Left lung (tissue), 14 donors: ENCODE measurements at places on chromosomes 2 and 18. TPM values are rescaled to one million over a fixed set of nuclear protein-coding genes. Genes with fewer than 3 reads are reported as not detected.

GRCh38 chr2:216679658-216680024, 15.7 kb downstream of the IGFBP5 start:
- no peak for DNase-seq

DNA sequence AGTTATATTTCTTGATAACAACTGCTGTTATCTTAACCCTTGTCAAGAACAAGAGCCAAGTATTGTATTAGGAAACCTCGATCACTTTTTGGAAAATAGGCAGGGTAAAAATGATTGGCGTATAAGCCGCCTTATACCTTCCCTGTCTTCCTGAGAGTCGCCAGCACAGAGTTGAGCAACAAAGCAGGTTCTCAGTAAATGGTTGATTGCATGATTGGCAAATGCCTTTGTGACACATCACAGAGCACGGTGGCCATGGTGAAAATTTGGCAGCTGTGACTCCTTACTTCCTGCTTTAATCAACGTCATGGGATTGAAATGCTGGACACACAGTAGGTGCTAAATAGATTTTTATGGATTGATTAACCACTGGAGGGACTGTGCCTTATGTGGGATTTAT, 3.9 kb upstream of the KLHL29 start:
- DNase-seq: peak; percentile 72

DNA sequence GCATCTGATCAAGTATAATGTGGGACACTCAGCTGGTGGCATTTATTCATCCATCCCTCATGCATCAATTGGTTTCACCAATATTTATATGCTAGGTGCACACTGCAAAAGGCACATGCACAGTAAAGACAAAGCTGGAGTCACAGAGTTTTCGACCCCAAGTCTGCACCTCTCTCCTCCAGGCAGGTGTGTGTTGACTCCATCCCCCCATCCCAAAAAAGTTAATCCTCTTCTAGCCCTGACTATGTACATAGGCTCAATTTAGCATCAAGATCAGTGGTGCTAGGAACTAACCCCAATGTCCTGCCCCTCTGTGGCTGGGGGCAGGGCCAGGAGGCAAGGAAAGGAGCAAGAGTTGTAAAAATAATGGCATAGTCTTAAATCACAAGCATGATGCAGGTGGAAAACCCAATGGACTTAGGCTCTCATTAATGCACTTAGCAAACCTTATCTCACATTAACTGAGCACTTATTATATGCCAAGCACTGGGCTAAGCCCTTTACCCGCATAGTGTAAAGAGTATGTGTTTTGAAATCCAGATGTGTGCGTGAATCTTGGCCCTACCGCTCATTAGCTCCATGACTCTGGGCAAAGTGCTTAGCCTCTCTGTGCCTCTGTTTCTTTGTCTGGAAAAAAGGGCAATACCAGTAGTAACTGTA, 3.1 kb downstream of the EVA1A start:
- DNase-seq: no peak

GRCh38 chr2:28380219-28380618, 12.4 kb upstream of the FOSL2 start:
- no peak for DNase-seq

DNA sequence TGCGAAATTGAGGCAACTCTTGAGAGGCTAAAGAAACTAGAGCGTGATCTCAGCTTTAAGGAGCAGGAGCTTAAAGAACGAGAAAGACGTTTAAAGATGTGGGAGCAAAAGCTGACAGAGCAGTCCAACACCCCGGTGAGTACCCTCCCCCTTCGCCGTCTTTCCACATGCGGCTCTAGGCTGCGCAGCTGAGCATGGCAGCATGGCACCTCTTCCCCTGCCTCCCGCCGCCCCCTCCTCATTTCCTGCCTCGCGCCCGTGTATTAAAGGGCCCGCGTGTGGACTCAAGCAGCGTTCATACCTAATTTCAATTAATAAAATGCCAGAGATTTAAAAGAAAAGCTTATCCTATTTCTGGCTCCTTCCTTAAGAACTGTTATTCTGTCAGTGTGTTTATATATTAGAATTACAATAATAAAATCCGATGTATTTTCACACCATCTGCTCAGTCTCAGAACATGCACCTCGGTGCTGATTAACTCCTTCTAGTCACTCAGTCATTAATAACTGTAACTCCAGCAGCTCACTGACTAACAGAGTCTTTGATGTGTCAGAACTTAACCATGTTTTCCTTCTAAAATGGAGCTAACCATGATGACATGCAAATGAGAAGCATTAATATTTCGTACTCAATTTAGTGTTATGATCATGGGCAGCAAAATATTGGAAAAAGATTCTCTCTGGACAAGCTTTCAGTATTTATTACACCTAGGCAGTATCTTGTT, 137.4 kb upstream of the CDCA7 start:
- peak; percentile 65 for DNase-seq

GRCh38 chr18:14927701-14928100, 179.7 kb downstream of the ANKRD30B start:
- no peak for DNase-seq

DNA sequence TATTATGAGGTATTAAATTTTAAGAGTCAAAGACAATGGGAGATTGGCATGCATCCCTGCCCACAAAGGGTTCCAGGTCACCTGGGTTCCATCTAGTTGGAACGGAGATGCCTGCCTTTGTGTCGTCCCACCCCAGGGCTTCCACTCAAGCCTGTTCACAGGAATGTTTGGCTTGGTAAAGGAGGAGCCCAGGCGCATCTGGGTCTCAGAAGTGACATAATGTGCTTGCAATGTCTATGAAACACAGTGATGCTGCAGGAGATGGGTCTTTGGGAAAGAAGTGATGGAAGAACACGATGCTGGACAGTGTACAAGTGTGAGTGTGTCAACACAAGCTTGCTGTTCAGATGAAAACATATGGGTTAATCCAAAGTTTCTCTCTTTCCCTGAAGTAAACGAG, 49.6 kb upstream of the ZNF396 start:
- DNase-seq: no peak

DNA sequence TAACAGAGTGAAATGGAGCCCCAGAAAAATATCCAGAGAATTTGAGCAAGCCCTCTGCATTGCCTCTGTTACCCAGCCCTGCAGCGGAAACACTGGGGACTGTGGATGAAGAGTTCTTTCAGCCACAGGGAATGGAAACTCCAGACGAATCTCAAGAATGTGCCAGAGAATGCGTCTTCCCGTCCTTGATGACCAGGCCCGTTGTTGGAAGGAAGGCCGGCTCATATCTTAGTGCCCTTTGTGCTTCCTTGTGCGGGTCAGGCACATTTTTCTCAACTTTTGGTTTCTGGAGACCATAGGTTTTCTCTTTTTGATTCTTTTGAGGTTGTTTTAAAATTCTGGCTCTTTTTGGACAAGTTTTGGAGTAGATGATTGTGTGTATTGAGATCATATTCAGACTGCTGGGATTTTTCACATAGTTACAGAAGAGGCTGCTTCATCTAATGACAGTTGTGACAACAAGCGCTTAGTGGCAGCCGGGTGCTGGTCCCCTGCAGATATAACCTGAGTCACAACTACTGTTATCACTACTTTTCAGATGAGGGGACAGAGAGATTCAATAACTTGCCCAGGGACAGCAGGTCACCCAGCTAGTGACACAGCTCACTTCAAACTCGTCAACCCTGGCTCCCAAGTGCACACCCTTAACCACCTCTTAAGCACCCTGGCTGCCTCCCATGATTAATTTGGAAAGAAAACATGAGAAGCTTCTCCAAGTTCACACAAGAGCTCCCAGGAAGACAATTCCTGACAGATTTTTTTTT, 15.7 kb downstream of the MAL start:
- no peak for DNase-seq

DNA sequence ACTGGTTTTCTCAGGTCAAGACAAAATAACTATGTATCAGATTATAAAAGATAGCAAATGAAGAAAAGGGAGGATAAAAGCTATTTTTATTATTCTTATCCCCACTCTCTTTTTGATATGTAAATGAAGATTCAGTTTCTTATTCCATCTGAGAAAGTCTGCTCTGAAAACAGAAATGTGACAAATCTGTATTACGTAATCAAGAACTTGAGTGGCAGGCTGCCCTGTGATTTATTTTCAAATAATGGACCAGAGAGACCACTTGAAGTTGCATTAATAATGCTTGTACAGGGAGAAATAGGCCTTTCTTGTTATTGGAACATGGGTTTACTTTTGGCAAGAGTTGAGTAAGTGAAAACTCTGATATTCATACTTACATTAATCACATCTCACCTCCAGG, 727.4 kb downstream of the DPP10 start:
- no peak for DNase-seq

DNA sequence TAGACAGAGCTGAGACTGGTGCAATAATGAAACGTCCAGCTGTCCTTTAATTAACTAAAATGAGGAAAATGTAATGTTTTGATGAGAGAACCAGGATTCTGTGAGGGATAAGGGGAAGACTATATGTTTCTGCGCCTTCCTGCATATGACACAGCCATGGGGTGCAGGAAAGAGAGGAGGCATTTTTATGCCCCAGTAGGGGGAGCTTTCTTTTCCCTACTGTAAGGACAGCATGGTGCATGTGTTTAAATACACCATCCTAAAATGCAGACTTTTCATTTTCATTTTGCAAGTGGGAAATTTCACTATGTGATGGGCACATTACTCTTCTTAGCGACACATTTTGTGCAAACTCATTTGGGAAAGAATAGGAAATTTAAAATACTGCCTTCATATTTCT, 446.1 kb downstream of the ARHGAP15 start:
- DNase-seq: no peak

DNA sequence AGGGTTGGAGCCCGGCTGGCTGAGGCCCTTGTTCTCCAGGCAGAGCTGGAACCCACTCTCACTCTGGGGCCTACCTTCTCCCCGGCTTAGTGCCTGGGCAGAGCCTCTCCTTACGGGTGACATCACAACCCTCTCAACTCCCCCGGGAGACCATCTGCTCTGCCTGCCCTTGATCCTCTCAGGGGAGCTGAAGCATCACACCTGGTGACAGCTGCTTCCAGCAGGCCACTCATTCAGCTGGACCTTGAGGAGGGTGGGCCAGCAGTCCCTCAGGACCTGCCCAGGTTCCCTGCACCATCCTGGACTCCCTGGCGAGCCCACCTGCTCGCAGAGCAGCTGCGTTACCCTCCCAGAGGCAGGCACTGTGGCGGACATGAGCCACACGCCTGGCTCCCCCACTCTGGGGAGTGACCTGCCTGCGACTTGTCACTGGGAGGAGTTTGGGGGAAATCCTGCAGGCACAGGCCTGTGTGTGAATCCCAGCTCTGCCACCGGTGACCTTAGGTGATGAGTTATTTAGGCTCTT, 13.1 kb downstream of the HS6ST1 start:
- peak; percentile 47 for DNase-seq

DNA sequence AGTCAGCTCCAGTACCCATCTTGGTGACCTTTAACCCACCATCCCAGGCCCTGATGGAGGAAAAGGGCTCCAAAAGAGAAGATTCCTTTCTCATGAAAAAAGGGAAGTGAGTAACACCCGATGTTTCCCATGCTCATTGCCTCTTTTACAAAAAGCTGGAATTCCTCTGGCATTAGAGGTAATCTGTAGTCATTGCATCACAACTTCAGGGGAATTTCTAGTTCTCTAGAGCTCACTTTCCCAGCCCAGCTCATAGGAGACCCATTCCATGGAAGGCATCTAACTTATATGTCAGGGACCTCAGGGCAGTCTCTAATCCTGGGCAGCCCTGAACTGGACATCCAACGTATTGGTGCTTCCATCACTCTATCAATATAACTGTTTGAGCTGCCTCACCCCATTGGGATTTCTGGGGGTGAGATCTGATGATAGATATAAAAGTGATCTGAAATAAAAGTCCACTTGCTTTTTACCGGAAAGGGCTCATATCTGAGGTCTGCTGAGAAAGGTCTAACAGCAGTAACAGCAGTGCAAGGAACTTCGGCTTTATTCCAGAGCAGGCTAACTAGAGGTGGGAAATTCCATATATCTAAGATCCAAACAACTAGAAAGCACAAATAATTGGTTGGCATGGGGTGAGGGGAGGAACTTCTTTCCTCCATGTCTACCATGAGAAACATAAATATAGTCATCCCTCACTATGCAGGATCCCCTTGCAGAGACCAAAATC, 106.1 kb downstream of the ETAA1 start:
- no peak for DNase-seq

DNA sequence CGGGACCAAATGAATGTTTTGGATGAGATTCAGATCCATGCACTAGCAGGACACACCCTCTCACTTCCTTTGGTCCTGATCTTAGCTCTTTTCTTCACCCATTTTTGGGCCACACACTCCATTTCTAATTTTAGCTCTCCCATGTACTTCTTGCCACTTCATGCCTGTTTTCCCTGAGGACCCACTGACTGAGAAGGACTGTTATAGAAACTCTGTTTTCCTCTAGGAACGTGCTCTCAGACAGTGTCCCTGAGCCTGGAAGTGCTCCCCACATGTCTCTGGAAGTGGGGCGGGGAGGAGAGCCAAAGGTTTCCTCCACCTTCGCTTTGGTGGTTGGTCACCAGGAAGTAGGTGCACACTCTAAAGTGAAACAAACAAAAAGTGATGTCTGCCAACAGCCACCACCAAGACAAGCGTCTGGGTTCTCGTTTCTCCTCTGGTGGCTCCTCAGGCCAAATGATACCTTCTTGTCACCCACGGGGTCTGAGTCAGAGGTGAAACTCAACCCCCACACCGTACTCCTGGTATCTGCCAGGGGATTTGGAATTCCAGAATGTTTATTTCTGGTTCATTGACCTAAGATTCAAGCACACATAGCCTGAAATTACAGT, 74.7 kb downstream of the MERTK start:
- DNase-seq: no peak

DNA sequence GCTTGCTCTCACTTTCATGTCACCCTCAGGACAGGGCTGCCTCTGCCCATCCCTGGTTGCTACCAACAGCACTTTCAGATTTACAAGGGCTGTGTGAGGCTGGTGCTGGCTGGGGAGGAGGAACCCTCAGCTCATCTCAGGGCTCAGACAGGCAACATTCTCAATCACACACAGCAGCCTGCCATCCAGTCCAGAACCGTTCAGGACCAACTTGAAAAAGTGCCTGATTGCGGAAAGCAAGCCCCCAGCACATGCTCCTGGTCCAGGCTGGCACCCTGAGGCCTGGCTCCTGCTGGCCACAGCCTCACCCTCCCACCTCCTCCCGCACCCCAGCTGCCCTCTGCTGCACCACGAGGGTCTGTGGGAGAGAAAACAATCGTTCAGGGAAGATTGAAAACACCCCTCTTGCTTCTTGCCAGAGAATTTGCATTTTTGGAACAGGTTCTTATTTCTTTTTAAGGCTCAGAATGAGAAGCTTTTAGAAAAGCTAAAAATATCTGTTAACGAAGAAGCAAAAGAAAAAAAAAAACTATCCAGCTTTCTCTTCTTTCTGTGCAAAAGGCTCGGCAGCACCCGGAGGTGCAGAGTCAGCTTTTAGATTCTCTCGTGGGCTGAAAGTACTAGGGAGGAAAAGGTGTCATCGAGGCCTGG, 403.8 kb upstream of the ID2 start:
- DNase-seq: no peak

- no peak for DNase-seq
Observed at GRCh38 chr2:201440182-201440581, 11.1 kb downstream of the TRAK2 start.

Gene ACADL
- 17.0 TPM for total RNA-seq

Gene MAB21L4
- total RNA-seq: 20.6 TPM

Gene SGPP2
- 28.2 TPM for total RNA-seq

Gene INHA
- 0.37 TPM for total RNA-seq

Gene SPATA3
- total RNA-seq: not detected

Gene CCDC85A
- 7.6 TPM for total RNA-seq

Gene AQP12B
- not detected for total RNA-seq

Gene ASAP2
- 27.3 TPM for total RNA-seq

Gene MAL
- total RNA-seq: 13.6 TPM
